ENCODE measurements at places on chromosomes 3 and 15.

DNA sequence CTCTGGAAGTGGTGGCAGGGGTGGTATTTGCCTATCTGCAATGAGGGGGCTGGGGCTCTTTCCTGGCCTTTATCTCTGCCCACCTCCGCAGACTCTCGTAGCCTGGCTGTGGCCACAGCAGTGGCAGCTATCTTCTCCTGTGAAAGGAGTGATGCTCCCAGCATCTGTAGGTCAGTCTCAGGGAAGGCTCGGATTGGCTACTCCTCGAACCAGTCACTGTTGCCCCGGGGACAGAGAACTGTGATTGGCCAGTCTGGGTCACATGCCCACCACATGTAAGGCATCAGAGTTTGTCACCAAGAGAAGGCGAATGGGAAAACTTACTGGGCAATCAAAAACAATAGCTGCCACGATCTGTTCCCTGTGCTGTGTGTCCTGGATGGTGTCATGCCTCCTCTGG lies 30.1 kb upstream of the FGD5 start:
- no peak for DNase-seq

GRCh38 chr3:147372525-147373027 lies 33.8 kb downstream of the ZIC4 start:
- DNase-seq = no peak

GRCh38 chr3:16504242-16504641 lies 9.3 kb downstream of the RFTN1 start:
- no peak for DNase-seq

- DNase-seq = no peak
These were observed 122.0 kb downstream of the KLF13 start for GRCh38 chr15:31448635-31448979.

DNA sequence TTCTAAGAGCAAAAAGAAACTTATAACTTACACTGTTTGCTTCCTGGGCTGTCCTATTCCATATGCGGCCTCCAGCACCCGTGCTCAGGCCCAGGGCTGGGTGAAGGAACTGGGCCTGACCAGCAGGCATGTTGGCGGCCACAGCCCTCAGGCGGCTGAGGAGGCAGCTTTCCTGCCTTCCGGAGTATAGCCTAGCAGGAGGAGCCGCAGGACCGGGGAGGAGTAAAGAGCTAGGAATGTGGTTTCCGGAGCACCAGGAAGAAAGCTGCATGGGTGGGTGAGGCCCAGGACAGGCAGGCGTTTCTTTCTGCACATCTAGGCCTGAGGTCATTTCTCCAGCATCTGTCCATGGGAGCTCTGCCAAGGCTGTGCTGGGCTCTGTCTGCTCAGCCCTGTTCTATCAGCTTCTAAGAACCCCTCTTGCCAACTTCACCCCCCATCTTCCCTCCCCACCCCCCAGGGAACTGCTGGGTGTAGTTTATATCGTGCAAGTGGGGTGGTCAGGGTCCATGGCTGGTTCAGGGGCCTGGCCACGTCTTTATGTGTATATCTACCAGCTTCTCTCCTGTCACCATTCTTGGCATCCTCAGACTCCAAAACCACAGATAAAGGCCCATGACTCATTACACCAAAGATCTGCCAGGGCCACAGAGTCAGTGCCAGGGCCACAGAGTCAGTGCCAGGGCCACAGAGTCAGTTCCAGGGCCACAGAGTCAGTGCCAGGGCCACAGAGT lies 7.8 kb upstream of the KIF7 start:
- DNase-seq = no peak

- no peak for DNase-seq
These were observed 192.9 kb upstream of the IL12A start for GRCh38 chr3:159795681-159796175.

- DNase-seq = no peak
These were observed 173.1 kb upstream of the CDIN1 start for GRCh38 chr15:36406366-36406765.

DNA sequence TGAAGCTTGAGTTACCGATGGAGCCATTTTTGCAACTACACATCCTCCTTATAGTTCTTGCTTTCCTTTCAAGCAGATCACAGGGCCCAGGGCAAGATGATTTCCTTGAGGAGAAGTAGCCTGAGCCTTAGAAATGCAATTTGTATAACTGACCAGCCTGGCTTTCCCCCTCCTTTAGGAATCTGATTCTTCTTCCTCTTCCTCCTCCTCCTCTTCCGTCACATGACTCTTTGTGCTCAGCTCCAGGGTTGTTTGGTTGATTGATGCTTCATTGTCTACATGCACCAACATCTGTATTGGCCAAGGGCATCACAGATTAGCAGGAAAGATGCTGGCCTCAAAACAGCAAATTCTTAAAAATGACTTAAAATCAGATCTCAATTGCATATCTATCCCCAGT lies 3.3 kb downstream of the SNAPC5 start:
- no peak for DNase-seq

DNA sequence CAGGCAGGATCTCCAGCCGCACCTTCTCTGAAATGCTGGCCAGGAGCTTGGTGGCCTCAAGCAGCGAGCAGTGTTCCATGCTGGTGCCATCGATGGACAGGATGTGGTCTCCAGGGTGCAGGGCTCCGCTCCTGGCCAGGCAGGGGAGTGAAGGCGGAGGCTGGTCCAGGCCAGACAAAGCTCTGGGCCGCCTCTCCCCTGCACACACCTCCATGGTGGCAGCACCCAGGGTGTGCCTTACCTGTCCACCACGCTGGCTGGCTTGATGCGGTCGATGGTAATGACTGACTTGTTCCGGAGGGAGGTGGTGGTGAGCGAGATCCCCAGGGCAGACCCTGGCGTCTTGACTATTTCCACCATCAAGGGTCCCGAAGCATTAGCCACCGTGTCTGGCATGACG lies 20.0 kb downstream of the GRIP2 start:
- DNase-seq = no peak

GRCh38 chr3:39879581-39879980 lies 70.2 kb downstream of the MYRIP start:
- DNase-seq = no peak

GRCh38 chr3:128617557-128618397 lies 32.8 kb downstream of the RPN1 start:
- DNase-seq = peak; percentile 97

GRCh38 chr15:69115031-69115430 lies 45.4 kb upstream of the GLCE start:
- no peak for DNase-seq

- no peak for DNase-seq
These were observed 81.3 kb upstream of the ZBED2 start for GRCh38 chr3:111676211-111677006.

GRCh38 chr15:31340592-31340991 lies 14.0 kb downstream of the KLF13 start:
- no peak for DNase-seq

- no peak for DNase-seq
These were observed 218.7 kb downstream of the KCNMB2 start for GRCh38 chr3:178754852-178755510.

DNA sequence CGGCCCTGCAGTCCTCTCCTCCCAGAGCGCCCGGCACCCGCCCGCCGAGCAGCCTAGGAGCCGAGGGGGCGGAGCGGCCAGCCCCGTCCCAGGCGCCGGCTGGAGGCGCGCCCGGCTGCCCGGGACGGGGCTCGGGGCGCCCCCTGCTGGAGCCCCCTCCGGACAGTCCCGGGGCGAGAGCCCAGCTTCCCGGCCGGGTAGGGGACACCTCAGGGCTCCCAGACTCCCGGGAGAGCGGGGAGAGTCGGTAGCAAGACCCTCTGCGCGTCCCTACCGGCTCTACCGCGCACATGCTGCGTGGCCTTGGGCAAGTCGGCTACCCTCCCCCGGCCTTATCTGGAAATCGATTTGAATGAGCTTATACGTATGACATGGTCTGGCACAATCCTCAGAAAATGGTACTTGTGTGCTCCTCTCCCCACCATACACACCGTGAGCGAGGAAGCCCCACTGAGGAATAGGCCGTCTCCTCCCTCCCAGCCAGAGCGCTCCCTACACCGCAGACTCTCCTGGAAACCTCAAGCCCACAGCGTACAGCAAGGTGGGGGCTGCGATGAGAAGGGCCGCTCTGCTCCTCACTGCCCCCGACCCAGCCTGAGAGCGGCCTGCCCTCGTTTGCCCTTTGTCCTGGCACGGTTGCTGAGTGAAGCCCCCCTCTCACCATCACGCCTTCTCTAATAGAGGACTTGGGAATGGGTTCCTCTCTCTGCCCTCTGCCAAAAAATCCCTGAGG lies at the start of gene DAPK2:
Gene DAPK2 (minus strand): TSS at position 65 of the 733 bp plus-strand sequence. CDS start 6,224 bp downstream, outside the sequence.
- peak; percentile 15 for DNase-seq

- peak; percentile 80 for DNase-seq
These were observed 25.2 kb downstream of the ARPP21 start for GRCh38 chr3:35664460-35664919.
